ENCODE measurements at places on chromosomes 5 and 9.

- DNase-seq, result no peak
Measured at GRCh38 chr5:175467983-175468690, 10.2 kb upstream of the SFXN1 start.

DNA sequence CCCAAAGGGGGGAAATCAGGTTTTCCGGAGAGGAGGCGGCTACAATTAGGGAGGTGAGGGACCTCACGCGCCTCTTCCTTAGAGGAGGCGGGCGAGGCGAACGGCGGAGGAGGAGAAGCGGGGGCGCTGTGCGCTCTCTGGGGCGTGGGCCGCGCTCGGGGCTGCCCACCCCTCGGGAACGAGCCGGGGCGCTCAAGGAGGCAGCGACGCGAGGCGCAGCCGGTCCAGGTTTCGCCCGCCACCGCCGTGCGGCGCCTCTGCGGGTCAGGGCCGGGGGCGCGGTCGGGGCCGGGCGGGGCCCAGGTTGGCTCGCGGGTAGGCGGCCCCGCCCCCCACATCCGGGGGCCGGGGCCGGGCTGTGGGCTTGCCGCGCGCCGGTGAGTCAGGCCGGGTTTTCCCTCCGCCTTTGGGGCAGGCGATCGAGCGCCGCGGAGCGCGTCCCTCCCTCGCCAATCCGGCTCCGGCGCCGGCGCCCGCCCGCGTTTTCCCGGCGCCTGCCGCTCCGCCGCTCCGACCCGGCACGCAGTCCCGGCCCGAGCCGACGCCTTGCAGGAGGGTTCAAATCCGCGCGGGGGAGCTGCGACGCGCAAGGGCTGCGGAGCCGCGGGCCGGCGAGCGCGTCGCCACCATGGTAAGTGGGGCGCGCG, at the start of gene N4BP3:
Gene N4BP3 (plus strand): TSS at position 392 of the 647 bp plus-strand sequence. CDS start 6,052 bp downstream, outside the sequence.
- DNase-seq, result no peak

DNA sequence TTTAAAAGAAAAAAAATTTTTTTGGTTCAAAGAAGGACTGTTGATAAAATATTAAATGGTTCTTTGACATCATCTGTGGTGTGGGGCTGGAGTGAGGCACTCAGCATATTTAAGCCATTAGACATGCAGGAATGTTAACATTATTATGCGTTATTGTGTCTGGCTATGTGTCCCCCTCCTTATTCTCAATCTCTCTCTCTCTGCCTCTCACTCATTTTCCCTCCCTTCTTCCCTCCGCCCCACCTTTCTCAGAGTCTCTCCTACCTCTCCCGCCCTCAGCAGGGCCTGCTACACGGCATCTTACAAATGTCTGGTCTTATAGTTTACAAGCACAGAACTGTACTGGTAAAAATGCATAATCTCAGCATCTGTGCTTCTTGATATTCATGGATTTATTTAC, 287.8 kb upstream of the TMEM161B start:
- no peak for DNase-seq

DNA sequence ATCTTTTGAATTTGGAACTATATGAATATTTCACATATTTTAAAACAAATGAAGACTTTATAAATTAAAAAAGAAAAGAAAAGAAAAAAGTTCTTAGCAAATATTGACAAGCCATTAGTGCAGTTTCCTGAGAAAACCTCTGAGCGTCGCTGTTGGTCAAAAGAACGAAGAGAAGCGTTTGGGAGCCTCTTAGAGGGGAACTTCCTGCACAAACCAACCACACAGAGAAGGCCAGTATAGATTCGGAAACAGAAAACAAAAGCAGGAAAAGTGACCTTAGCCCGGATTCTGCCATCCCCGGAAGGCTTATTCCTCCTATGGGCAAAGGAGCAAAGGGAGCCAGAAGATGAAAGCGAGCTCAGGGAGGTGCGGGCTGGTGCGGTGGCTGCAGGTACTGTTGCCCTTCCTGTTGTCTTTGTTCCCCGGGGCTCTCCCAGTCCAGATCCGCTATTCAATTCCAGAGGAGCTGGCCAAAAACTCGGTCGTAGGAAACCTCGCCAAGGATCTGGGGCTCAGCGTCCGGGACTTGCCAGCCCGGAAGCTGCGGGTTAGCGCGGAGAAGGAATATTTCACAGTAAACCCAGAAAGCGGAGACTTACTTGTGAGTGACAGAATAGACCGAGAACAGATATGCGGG, at the start of gene PCDHGB2:
Gene PCDHGB2 (plus strand): TSS at position 205 of the 637 bp plus-strand sequence. CDS start 142 bp downstream, at position 347.
- no peak for DNase-seq

GRCh38 chr5:73278693-73279092, 105.7 kb downstream of the TMEM174 start:
- no peak for DNase-seq

- no peak for DNase-seq
Measured at GRCh38 chr9:135926402-135927194, 19.3 kb upstream of the CAMSAP1 start.

DNA sequence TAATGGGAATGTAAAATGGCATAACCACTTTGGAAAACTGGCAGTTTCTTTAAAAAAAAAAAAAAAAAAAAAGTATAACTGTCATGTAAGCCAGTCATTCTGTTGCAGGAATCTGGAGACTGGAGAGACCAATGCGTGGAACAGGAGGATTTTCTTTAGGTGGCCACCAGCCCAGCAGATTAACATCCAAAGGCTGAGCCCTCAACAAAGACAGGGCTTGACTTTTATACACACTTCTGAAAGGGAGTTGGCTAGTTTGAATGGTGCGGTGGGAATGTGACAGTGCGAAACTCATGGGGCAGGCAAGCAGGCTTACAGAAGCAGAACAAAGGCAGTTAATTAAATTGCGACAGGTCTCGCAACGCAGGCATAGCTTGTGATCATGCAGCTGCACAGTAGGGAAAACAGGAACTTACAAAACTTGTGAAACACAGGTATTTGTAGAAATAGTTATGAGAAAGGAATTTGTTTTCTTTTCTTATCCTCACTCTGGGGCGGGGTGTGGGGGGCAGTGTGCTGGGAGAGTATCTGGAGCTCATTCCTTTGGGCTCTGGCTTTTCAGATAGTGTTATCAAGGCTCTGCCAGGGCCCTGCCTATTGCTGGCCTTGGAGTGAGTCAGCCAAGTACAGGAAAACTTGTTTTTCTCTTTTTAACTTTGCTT, 12.0 kb downstream of the UIMC1 start:
- DNase-seq, result no peak

DNA sequence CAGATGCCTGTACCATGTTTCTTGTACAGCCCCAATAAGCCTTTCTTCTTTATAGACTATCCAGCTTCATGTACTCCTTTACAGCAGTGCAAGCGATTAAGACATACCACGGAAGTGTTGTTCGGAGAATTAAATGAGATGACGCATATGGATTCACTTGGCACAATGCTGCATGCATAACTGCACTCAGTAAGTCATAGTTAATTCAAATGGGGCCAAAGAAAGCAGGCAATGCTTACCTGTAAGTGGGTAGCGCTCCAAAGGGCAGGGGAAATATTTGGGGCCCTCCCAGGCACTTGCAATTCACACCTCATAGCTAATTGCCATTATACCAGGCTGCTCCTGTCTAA, 7.7 kb upstream of the ADRA1B start:
- no peak for DNase-seq
